ENCODE measurements at places on chromosomes 7 and 10. TPM values are rescaled to one million over a fixed set of nuclear protein-coding genes. Genes with fewer than 3 reads are reported as not detected.

- peak; percentile 70 for DNase-seq
Observed at GRCh38 chr7:129771928-129772479, 160.5 kb downstream of the NRF1 start.

DNA sequence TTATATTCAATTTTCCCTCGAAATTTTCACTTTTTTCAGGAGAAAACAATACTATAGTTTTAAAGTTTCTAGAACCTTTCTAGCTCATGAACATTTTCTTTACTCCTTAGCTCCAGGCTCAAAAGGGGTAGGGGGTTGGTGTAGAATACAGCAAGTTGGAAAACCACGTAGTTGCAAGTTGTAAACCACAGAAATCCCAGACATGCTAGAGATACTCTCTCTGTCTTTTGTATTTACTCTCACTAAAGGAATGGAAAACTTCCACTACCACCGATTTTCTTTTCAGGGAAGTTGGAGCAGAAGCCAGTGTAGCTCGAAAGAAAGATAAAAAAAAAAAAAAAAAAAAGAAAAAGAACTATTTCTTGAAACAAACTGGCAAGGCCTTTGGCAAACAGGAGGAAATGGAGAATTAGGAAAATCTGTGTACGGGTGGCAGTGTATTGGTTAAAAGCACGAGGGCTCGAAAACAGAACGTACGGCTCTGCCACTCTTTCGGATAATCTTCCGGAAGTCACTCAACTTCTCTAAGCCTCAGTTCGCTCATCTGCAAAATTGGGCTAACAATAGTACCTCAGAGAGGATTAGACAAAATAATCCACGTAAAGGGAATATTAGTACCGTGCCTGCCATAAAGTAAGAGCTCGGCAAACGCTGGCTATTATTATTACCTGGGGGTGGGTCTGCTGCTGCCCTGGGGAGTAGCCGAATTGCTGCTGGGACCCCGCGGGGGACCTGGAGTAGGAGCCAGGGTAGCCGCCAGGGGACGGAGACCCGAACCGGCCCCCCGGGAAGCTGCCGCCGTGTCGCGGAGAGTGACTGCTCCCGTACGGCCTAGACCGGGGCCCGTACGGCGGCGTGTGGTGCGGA lies 628 bp downstream of the MPLKIP start:
- peak; percentile 52 for DNase-seq

DNA sequence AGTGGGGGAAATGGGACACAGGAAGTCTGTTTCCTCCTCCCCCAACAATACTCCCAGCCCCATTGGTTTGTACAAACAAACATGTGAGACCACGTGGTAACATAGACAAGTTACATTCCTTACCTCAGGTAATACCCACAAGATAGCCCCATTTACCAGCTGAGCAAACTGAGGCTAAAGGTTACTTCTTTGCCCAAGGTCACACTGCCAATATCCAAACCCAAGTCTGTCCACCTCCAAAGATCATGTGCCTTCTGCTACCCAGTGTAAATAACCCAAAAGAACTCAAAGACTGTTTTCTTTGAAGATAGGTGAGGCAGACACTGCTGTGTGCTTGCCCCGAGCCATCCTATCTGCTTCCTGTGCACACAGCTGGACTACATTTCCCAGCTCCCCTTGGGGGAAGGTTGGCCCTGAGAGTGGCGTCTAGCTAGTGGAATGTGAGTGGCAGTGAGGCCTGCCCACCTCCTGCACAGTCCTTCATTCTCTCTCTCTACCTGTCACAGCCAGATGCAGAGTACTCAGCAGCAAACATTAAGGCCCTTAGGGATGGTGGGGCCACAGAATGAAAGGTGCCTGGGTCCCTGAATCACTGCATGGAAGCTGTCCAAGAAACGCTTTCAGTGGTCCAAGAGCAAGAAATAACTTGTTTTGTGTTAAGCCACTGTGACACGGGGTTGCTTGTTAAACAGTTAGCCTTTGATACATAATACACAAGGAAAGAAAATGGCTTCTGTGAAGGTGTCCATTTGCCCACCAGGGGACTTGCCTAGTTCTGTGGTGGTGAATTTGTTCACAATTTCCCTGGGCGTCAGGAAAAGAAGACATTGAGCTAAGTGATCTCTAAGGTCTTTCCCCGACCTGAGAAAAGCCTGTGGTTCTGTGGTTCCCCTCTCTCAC lies 257.7 kb upstream of the NFE2L3 start:
- peak; percentile 65 for DNase-seq

- no peak for DNase-seq
Observed at GRCh38 chr10:24616536-24616935, 107.2 kb downstream of the ARHGAP21 start.

DNA sequence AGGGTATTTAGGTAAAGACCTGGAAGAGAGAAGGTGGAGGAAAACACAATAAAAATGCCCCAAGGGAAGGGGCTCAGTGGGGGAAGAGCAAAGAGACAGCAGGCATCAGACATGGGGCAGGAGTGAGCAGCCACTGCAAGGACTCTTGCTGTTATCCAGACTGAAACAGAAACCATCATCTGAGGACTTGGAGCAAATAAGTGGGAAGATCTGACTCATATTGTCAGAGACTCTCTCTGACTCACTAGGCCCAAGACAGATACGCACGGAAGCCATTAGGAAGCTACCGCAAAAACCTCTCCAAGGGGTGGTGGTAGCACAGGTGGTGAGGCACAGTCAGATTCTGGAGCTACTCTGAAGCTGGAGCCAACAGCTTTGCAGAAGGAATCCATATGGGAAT lies 110.7 kb downstream of the RNF32 start:
- DNase-seq, result no peak

GRCh38 chr10:112979927-112980326 lies 29.9 kb downstream of the TCF7L2 start:
- no peak for DNase-seq

DNA sequence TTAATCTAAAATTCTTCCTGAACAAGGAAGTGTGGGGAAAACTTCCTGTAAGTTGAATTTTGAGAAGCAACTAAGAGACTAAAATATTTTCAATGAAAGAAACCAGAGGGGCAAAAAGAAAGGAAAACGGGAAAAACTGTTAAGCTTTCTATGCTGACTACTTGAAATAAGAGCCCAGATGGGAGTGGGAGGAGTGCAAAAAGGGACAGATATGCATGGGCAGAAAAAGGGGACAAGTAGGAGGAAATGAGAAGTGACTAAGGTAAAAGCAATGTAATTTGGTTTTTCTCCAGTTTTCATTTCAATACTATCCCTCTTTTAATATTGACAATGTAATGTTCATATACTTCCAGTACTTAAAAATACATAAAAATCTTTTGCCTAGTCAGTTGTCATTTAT lies 11.1 kb downstream of the OGA start:
- no peak for DNase-seq

- DNase-seq, result no peak
Observed at GRCh38 chr10:51377932-51378599, 303.8 kb downstream of the PRKG1 start.

GRCh38 chr10:100184840-100185239 lies 989 bp downstream of the ERLIN1 start:
- DNase-seq, result peak; percentile 11

DNA sequence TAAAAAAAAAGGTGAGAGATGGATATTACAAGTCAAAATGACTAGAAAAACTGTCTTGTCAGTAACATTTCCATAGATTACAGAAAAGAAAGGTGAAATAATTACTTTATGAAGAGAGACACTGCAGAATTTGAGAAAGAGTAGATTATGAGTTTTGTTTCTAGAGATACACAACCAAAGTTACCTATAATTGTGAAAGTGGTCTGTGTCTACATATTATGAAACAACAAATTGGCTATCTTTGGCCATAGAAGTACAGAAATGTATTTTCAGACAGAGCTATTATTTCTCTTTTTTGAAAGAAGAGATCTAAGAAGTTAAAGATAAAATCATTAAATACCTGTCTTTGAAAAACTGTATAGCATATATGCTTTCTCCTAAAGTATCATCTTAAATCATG lies 30.1 kb downstream of the KCND2 start:
- no peak for DNase-seq

DNA sequence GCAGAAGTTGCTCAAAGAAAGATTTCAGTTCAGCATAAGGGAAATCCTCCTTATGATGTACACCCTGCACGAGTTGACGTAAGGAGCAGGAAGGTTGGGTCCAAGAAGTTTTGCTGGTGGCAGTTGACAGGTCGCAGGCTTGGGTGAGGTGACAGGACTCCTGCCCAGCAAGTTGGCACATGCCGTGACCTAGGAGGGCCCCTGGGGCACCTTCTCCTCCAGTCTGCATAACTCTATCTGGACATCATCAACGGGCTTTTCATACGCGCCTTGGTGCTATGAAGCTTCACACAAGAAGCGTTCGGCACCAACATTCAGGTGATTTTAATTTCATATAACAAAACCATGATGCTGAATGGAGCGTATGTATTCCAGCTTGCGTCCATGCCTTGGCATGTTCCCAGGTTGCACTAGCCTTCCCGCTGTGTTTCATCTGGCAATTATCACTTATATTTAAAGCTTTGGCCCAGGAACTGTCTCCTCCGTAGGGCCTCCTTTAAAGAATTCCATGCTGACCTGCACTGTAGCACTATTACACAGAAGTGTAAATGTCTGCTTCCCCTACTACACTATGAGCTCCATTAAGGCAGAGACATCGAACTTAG lies 651.6 kb upstream of the FOXK1 start:
- no peak for DNase-seq

DNA sequence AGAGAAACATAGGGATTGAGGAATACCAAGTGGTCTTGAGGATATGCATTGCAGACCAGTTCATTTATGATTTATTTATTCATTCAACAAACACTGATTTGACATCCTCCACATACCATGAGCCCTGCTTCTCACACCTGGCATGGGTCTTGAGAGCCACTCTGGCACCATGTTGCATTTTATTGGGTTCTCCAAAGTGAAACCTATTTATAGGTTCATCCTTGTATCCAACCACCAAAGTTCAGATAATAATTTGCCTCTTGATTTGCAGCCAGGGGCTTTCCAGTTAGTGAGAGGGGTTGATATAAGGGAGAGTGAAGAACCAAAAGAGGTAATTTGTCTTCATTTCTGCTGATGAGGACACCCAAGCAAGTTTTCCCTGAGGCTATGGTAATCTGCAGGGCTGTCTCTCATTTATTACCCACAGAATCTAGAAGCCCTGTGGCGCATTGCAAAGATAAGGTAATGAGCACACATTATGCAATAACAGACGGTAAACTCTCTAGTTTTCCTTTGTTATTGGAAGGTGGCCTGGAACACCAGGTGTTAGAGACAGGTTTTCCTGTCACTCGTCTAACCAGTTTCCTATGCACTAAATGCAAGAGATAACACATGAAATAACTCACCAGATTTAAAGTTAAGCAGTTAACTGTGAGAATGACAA lies 28.8 kb upstream of the ICA1 start:
- no peak for DNase-seq

DNA sequence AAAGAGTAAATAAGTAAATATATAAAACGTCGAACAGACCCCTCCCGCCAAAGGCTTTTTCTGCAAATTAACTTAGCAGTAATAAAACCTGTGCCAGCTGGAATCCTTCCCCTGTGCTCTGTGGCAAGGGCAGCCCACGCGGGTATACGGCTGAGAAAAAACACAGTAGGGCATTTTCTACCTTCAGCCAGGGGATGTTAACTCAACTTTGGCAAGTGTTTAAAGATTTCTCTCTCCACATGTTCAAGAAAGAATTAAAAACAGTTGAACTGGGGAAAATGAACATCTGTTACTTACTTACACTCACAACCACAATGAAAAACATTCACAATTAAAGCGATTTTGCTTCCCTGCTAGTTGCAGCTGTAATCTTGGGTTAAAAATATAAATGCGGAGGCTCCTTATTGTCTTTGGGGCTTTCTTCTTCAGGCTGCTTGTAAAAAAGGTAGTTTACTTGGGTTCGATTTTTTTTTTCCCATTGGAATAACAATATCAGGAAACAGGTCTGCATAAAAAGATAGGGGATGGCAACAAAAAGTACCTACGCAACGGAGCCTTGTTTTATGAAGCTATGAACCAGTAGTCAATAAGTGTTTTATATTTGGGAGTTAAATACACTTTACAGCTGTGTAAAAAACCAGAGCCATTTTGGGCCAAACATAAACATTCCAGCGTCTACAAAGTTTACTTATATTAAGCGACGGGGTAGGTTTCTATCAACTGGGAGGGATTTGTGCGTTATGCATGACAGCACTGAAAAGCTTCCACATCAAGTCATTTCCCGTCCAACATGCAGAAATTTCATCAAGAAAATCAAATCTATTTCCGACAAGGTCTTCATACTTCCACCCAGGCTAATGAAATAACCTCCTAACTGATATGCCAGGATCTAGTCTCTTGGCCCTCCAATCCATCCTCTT lies 132.7 kb downstream of the TAX1BP1 start:
- DNase-seq, result no peak

GRCh38 chr7:151461942-151462230 lies 21.9 kb upstream of the CRYGN start:
- no peak for DNase-seq

DNA sequence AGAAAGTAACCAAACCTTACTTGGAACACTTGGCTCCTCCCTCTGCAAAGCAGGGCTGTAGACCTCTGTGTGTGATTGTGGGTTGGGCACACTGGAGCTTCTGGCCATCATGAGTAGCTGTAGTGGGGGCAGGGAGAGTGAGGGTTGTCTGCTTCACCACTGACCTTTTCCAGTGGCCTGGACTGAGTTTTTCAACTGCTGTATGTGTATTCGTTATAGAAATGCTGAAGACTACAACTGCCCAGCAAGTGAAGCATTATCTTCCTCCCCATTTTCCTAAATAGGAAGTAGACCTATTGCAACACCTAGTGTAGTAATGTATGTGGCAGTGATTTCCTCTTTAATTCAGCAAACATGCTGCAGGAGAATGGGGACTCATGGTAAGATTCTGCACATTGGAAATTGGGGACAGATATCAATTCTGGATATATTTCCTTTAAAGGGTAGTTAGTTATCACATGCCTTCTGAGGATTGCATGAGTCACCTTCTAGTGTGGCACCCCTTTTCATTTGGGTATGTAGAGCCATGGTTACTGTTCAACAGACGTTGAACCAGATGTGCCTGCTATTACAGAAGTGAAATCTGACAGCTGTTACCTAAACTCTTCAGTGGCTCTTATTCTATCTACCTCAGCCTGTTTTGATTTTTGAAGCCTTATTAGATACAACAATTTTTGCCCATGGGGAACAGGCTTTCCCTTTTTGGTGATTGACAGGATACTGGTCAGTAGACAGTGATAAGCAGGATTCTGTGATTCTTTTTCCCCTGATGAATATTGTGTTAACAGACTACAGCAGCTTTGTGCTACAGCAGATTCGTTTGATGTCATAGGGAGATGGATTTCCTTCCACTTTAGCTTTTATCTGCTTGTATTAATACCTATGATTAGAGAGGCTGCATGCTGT lies 130.9 kb downstream of the SND1 start:
- DNase-seq, result no peak

The CYP2C18 gene
- total RNA-seq, result 2.2 TPM

The SPDYE2 gene
- total RNA-seq, result 0.50 TPM

The TMEM213 gene
- 30.2 TPM for total RNA-seq

The PTPRZ1 gene
- 0.98 TPM for total RNA-seq

The AEBP1 gene
- 164 TPM for total RNA-seq

The ABCB4 gene
- total RNA-seq, result 2.0 TPM

The NUTM2E gene
- 0.16 TPM for total RNA-seq

The RBP4 gene
- total RNA-seq, result 77.4 TPM

The C10orf105 gene
- total RNA-seq, result 0.35 TPM

The LIPM gene
- total RNA-seq, result not detected
